Frontal cortex (tissue), 4 donors: ENCODE measurements at places on chromosomes 4 and X. TPM values are rescaled to one million over a fixed set of nuclear protein-coding genes. Genes with fewer than 3 reads are reported as not detected.

AFP gene
- total RNA-seq = not detected

BMP3 gene
- 5.7 TPM for total RNA-seq

F8 gene
- 6.1 TPM for total RNA-seq

GABRA4 gene
- total RNA-seq = 24.5 TPM

GAGE12F gene
- not detected for total RNA-seq

- DNase-seq = no peak
Observed at GRCh38 chr4:84051639-84052038, 447.5 kb downstream of the NKX6-1 start.

DNA sequence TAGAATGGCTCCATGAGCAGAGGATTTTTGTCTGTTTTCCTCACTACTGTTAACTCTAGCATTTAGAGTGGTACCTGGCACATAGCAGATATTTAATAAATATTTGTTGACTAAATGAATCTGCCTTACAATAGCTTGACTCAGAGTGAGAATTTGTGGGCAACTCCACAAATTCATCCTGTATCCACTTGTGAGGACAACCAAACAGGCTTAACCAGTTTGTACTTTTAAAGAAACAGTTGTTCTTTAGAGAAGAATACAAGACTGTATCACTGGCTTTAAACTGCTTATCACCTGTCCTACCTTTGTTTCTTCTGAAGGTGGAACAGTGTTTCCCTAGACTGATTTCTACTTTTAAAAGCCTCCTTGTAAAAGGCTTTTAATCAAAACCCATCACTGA, 141.3 kb upstream of the SH3RF1 start:
- DNase-seq = no peak

GRCh38 chr4:6776920-6777635, 5.4 kb upstream of the KIAA0232 start:
- DNase-seq = no peak

GRCh38 chr4:119124352-119124751, 11.3 kb upstream of the MYOZ2 start:
- DNase-seq = no peak

DNA sequence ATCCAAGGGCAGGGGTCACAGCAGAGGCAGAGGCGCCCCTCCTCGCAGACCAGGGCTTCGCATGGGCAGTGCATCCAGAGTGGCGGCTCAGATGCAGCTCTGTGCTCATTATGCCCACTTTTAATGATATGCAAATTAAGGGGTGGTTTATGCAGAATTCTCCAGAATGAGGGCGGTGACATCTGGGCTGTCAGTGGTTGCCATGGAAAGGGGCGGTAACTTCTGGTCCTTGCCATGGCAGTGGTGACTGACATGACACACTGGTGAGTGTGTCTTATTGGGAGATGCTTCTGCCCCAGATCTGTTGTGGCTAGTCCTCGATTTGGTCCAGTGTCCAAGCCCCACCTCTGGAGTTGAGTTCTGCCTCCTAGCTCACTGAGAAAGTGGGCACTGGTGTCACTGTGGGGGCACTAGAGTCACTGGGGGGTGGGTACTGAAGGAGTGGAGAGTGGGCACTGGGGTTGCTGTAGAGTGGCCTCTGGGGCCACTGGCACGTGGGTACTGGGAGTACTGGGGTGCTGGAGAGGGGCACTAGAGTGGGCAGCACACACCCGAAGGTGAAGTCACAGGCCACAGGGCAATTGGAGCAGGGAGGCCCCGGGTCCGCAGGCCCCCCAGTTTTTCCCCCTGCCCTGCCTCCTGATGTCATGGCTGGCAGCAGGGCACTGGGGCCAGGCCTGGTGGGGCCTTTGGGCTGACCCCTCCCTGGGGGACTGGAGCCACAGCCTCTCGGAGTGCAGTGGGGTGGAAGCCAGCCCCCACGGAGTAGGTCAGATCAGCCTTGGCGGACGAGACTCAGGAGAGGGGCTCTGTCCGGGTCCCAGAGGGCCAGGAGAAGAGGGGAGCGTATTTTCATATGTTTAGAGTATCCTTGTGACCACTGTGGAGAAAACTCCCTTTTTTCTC, 98.6 kb upstream of the NKX1-1 start:
- DNase-seq = no peak

DNA sequence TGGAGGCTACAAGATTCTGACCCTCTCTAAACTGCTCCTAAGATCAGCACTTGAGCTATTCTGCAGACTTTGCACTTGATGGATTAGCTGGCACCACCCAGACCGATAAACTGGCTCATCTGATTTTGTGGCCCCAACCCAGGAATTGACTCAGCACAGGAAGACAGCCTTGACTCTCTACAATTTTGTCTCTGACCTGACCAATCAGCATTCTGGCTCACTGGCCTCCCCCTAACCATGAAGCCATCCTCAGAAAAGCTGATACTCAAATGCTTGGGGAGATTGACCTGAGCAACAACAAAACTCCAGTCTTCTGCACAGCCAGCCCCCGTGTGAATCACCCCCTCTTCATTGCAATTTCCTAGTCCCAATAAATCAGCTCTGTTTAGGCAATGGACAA, 195.4 kb upstream of the PPP1R2C start:
- no peak for DNase-seq

- DNase-seq = no peak
Observed at GRCh38 chr4:52550186-52550585, 108.9 kb downstream of the USP46 start.

- DNase-seq = no peak
Observed at GRCh38 chr4:99979872-99980271, 29.8 kb upstream of the H2AZ1 start.

DNA sequence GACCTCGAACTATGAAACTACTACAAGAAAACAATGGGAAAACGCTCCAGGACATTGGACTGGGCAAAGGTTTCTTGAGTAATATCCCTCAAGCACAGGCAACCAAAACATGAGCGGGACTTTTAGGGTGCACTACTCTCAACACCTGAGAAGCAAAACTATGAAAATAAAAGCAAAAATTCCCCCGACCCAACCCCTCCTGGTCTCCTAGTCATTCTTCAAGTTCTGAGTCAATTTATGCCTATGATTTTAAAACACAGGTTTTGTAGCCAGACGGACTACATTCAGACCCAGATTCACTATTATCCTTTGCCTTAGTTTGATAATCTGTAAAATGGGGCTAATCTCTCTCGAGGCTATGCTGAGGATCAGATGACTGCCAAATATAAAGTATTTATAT, 97.0 kb downstream of the SOWAHB start:
- no peak for DNase-seq

- no peak for DNase-seq
Observed at GRCh38 chr4:3284734-3285557, 7.9 kb upstream of the RGS12 start.

DNA sequence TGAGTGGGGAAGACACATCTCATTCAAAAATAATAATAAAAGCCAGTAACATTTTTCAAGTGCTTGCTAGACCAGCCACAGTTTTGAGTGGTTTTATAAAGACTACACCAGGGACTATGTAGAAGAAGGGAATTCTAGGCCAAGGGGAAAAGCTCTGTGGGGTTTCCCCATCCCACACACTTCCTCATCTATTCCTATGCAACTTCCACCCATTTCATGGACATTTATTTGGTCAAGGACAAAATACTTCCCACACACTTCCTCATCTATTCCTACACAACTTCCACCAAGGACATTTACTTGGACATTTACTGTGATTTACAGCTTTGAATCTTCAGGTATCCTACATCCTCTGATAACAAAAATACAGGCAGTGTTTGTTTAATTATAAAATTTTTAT, 86.5 kb upstream of the KLF3 start:
- DNase-seq = no peak

DNA sequence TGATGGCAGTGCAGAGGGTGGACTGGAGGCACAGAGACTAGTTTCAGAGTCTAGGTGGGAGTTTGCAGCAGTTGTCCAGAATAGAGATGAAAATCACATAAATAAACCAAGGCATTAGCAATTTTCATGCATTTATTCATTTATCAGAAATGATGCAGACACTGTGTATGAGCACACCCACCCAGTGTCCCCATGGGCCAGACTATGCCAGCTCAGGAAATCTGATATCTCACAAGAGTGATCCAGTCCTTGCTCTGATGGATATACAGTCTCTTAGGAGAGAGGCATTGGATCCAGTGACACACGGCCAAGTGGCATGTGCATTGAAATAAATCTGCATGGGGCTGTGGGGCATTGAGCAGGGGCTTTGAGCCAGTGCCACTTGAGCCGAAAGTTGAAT, 228.2 kb downstream of the FRMPD4 start:
- no peak for DNase-seq

DNA sequence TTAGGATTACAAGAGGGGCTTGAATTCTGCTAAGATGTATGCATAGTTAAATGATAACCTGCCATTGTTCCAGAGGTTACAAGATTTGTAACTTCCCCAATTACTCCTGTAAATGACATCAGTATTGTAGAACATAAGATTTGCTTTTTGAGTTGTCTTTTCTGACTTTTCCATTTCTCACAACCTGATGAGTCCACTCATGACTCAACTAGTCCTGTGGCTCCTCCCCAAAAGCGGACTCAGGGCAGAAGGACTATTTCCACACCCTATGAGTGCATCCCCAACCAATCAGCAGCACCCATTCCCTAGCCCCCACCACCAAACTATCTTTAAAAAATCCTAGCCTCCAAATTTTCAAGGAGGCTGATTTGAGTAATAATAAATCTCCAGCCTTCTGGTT, 54.7 kb downstream of the HOPX start:
- no peak for DNase-seq
